ENCODE measurements at places on chromosomes 6 and 20.

GRCh38 chr6:95266537-95267258 is 310.6 kb upstream of the MANEA start:
- no peak for DNase-seq

- DNase-seq, result no peak
Measured at GRCh38 chr6:30760549-30760948, 16.2 kb upstream of the IER3 start.

DNA sequence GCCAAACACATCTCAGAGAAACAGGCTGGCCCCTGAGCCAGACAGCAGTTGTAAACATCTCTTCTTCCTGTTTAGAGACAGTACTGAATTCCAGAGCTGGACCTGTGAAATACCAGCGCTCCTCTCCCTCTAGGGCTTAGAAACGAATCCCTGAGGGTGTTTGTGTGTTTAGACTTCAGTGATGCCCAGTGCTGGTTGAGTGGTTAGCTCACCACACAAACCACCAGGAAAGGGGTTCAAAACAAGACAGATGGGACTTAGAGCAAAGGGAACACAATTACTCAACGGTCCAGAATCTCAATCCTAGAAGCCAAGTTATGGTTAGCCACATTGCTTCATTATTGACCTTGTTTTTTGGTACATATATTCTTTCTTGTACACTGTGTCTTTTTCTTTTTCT is 108.7 kb upstream of the TMEM170B start:
- no peak for DNase-seq

DNA sequence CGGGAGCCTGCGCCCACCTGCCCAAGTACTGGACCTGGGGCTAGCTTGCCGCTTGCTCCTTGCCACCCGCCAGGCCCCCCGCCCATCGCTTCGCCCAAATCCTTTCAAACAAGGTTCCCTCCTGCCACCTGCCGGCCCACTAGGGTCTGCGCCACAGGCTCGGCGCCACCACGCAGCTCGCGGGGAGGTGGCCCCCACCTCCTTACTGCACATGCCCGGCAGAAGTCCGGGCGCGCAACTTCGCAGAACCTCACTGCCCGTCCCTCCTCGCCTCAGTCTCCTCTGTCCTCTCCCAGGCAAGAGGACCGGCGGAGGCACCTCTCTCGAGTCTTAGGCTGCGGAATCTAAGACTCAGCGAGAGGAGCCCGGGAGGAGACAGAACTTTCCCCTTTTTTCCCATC is 11.2 kb downstream of the GNAS-AS1 start:
- DNase-seq, result peak; percentile 46

DNA sequence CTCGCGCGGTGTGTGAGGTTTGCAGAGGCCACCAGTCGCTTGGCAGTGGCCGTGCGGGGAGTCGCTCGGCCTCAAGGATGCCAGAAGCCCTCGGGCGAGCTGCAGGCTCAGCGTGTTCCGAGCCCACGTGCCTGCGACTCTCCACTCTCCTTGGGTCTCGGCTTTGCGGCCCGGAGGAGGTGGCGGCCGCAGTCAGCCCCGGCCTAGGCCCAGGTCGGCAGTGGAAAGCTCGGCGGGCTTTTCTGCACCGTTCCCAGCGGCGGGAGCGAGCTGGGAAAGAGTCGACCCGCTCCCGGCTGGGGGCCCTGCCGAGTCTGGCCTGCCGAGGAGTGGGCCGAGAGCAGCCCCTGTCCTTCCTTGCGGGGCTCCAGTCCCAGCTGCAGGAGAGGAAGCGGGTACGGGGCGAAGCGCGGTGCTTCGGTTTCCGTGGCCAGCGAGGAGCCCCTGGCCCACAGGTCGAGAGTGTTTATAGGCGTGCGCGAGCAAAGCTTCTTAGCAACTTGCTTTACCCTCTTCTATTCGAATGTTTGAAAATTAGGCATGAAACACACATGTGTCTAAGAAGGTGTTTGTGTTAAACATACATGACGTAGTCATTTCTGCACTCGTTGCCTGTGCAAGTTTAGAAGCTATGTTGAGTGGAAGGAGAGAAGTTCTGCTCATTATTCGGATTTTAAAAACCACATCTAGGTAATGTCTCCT is 5.6 kb downstream of the FOXC1 start:
- DNase-seq, result no peak

DNA sequence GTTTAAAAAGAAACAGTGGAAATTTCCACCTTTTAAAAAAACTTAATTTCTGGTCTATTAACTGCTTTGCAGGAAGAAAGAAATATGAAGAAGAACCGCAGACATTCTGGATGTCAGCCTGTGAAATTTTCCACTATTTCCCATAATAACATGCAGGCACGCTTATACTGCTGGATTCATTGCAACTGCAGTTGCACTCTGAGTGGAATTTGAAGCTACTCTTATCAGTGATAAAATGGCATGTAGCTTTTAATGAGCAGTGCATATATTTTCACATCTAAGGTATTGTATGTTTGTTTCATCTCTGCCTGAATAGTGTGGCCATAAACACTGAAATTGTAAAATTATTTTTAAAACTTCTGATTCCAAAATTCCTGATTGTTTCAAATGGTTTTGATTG is 28.2 kb downstream of the NCOA3 start:
- DNase-seq, result no peak

- no peak for DNase-seq
Measured at GRCh38 chr20:5000263-5001173, 792 bp downstream of the SLC23A2 start.

GRCh38 chr6:3039384-3039783 is 28.9 kb upstream of the RIPK1 start:
- no peak for DNase-seq

GRCh38 chr20:39359981-39360620 is 398.0 kb downstream of the DHX35 start:
- DNase-seq, result no peak

- no peak for DNase-seq
Measured at GRCh38 chr6:20341564-20341963, 60.1 kb upstream of the E2F3 start.
